CD4-positive, alpha-beta memory T cell (primary cell): ENCODE measurements at places on chromosomes 2 and 18. TPM values are rescaled to one million over a fixed set of nuclear protein-coding genes. Genes with fewer than 3 reads are reported as not detected.

AMER3 gene
- total RNA-seq, result not detected

IL1A gene
- 0.15 TPM for total RNA-seq

PEX13 gene
- 25.8 TPM for total RNA-seq

RAB3GAP1 gene
- 45.1 TPM for total RNA-seq

CLEC4F gene
- total RNA-seq, result not detected

PLGLB1 gene
- total RNA-seq, result 17.8 TPM

ZNF521 gene
- total RNA-seq, result not detected

CNRIP1 gene
- total RNA-seq, result 0.29 TPM

ACADL gene
- not detected for total RNA-seq

GRCh38 chr18:42548493-42548892 is 567.0 kb downstream of the RIT2 start:
- no peaks in the 10 kb centered on the region for H3K4me1 ChIP-seq
- H3K4me3 ChIP-seq, result no peak overlapping the region
- H3K36me3 ChIP-seq, result no peaks in the 10 kb centered on the region

DNA sequence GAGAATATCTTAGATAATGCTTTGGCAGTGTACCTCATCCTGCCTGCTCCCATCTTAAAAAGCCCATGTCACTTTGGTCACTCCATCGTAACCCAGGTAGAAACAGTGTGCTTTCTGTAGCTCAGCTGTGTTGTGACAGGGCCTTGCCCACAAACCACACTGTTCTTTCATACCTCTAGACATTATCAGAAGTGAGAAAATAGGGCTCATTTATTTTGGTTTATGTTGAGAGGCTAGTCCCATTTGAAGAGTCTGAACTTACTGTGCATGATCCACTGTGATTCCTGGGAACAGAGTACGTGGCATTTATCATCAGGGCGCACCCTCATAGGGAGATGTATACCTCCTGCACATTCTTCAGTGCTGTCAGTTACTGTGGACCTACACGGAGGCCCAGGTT is 69.7 kb downstream of the FEZ2 start:
- no peaks in the 10 kb centered on the region for H3K4me1 ChIP-seq

DNA sequence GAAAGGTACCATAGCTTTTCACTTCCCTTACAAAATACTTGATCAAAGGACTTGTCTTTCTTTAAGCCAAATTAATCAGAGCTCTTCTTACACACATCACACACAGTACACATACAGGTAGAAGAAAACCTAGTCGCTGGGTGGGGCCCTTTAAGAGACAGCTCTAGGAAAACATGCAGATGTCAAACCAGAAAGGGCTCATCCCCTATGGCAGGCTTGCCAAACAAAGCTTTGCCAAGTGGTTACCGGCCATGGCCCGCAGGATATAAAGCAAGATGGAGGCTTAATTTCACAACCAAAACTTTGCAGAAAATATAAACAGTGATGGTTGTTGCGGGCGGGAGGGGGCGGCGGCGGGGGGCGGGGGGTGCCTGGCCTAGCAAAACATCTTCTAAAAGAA is 2156.0 kb upstream of the PIK3C3 start:
- no peaks in the 10 kb centered on the region for H3K4me1 ChIP-seq
- H3K27ac ChIP-seq, result no peak overlapping the region
- no peak for DNase-seq
- no peak overlapping the region for H3K4me3 ChIP-seq
- no peaks in the 10 kb centered on the region for H3K27me3 ChIP-seq

DNA sequence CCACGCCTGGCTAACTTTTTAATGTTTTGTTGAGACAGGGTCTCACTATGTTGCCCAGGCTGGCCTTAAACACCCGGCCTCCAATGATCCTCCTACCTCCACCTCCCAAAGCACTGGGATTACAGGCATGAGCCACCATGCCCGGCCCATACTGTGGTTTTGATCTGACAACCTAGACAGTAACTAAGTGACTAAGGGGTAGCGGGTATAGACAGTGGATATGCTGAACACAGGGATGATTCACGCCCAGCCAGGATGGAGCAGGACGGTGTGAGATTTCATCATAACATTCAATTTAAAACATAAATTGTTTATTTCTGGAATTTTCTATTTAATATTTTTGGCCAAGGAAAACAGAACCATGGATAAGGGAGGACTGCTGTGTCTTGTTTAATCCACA is 36.0 kb upstream of the YPEL5 start:
- no peak overlapping the region for H3K27ac ChIP-seq
- H3K27me3 ChIP-seq, result no peaks in the 10 kb centered on the region
- H3K36me3 ChIP-seq, result no peaks in the 10 kb centered on the region
- no peak overlapping the region for H3K4me3 ChIP-seq
- no peak for DNase-seq

- H3K27me3 ChIP-seq, result no peaks in the 10 kb centered on the region
- no peaks in the 10 kb centered on the region for H3K4me1 ChIP-seq
- no peak overlapping the region for H3K4me3 ChIP-seq
- H3K36me3 ChIP-seq, result no peaks in the 10 kb centered on the region
These were observed 362.4 kb upstream of the LRATD1 start for GRCh38 chr2:14270036-14270582.

DNA sequence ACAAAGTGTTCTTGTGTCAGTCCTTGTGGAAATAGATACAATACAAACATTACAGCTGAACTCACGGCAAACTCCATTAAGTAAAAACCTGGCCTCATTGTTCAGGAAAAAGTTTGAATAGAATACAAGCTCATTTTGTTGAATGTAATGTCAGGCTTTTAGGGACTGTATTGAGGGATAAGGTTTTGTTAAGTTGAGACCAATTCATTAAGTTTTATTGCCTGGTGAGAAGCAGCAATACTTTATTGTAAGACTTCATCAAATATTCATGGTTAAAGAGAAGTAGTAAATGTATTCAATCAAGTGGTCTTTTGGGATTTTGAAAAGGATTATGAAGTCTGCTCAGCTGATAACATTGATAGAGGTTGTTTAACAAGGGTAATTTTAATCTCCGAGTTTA is 35.4 kb upstream of the METAP1D start:
- H3K36me3 ChIP-seq, result peaks cover 7% of the 10 kb centered on the region
- no peak overlapping the region for H3K4me3 ChIP-seq
- DNase-seq, result no peak
- no peaks in the 10 kb centered on the region for H3K27me3 ChIP-seq

GRCh38 chr18:36826556-36826955 is 2.2 kb downstream of the TPGS2 start:
- H3K4me3 ChIP-seq, result no peak overlapping the region
- H3K27ac ChIP-seq, result no peak overlapping the region
- no peaks in the 10 kb centered on the region for H3K27me3 ChIP-seq
- no peak for DNase-seq
- H3K36me3 ChIP-seq, result no peaks in the 10 kb centered on the region

DNA sequence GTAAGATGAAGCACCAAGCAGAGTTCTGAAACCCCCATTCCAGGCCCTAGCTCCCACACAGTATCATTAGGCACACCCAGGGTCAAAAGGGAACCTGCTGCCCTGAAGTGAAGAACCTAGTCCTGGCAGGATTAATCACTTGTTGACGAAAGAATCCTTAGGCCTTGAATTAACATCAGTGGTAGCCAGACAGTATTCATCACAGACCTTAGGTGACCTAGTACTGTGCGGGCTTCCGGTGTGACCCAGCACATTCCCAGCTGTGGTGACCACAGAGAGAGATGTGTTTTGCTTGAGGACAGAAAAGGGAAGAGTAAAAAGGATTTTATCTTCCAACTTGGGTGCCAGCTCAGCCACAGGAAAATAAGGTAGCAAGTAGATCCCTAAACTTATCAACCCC is 1071.4 kb upstream of the FAM98A start:
- DNase-seq, result no peak
- no peaks in the 10 kb centered on the region for H3K27me3 ChIP-seq
- H3K4me3 ChIP-seq, result no peak overlapping the region
- no peaks in the 10 kb centered on the region for H3K36me3 ChIP-seq

DNA sequence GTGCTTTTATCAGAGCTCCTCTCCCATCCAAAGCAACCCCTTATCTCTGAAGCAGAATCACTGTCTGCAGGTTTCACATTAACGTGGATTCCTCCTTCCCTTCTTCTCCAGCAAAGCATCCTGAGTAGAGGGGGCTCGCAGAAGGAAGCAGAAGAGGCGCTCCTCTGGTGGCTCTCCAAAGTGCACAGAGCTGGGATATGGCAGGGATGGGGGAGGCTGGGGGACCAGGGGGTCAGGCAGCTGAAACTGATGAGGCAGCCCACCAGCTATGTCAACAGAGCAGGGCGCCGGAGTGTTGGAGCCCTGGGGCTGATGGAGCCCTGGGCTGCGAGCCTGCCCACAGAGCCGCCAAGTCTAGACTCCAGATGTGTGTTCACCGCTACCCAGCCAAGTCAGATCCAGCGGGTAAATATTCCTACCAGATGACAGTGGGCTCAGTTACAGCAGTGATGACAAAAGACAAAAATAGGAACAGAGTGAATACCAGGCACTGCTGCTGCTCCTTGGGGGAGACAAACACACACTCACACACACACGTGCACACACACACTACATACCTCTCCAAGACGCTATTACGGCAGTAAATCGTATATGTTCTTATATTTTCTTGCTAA is 678.3 kb upstream of the ID2 start:
- H3K36me3 ChIP-seq, result no peaks in the 10 kb centered on the region
- no peaks in the 10 kb centered on the region for H3K4me1 ChIP-seq
- no peak for DNase-seq
- no peaks in the 10 kb centered on the region for H3K27me3 ChIP-seq

DNA sequence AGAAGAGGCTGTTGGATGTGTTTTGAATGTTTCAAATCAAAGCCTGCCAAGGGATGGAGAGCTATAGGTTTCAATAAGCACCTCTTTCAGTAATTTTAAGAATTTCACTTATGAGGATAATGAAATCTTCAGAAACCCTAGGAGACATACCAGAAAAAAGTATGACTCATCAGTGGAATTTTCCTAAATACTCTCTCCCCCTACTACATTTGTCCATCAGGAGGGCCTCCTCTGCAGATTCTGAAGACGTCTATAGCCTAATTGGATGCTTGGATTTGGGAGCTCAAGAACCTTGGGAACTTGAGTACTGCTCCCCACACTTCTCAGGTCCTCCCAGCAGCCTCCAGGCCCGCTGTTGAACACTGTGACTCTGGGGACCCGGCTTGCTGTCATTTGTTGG is 374.3 kb downstream of the SLC4A3 start:
- no peak for DNase-seq
- no peaks in the 10 kb centered on the region for H3K36me3 ChIP-seq
- H3K27me3 ChIP-seq, result no peaks in the 10 kb centered on the region

DNA sequence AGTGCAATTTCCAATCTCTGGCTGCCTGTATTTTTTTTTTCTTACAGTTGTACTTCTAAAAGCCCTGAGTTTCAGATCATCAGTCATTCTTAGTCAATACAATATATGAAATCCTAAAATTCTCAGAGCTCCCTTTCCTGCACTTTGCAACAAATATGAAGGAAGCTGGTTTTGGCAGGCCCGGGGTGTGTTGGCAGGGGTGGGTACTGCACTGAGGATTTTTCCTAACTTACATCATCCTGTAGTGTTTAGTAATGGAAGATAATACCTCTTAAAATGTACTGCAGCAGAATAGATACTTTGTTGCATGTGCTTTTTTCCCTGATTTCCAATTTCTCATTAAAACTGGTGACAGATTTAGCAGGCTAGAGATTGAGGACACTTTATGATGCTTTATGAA is 374.6 kb downstream of the PTH2R start:
- no peaks in the 10 kb centered on the region for H3K4me1 ChIP-seq
- no peaks in the 10 kb centered on the region for H3K27me3 ChIP-seq
- no peak overlapping the region for H3K27ac ChIP-seq
- H3K4me3 ChIP-seq, result no peak overlapping the region
- DNase-seq, result no peak

- no peak overlapping the region for H3K4me3 ChIP-seq
- no peaks in the 10 kb centered on the region for H3K36me3 ChIP-seq
- no peak overlapping the region for H3K27ac ChIP-seq
- no peaks in the 10 kb centered on the region for H3K27me3 ChIP-seq
These were observed 151.8 kb upstream of the GCFC2 start for GRCh38 chr2:75862547-75862946.

- H3K27me3 ChIP-seq, result no peaks in the 10 kb centered on the region
- H3K36me3 ChIP-seq, result no peaks in the 10 kb centered on the region
- no peaks in the 10 kb centered on the region for H3K4me1 ChIP-seq
- no peak overlapping the region for H3K4me3 ChIP-seq
- DNase-seq, result no peak
- H3K27ac ChIP-seq, result no peak overlapping the region
These were observed 37.6 kb upstream of the ITGA6 start for GRCh38 chr2:172389685-172390339.
